ENCODE measurements at places on chromosomes 3 and 15.

DNA sequence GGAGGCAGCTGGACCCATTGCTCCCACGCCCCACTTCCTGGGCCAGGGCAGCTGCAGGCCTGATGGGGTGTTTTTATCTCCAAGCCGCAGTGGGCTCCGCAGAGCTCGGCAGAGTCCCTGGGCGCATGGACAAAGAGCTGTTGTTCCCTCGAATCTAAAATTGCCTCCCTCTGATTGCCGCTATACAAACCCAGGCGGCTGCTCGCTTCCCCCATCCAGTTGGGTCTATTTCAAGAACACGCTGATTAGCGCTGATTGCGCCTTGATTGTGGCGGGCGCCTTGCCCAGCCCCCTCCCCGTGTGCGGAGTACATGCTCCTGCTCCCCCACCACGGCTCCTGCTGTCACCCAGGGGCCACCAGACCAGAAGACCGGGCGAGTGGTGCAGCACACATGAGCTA is 43.4 kb upstream of the SLC6A1 start:
- DNase-seq: no peak
- no peaks in the 10 kb centered on the region for H3K4me1 ChIP-seq
- H3K27me3 ChIP-seq: no peaks in the 10 kb centered on the region
- no peak overlapping the region for H3K27ac ChIP-seq

DNA sequence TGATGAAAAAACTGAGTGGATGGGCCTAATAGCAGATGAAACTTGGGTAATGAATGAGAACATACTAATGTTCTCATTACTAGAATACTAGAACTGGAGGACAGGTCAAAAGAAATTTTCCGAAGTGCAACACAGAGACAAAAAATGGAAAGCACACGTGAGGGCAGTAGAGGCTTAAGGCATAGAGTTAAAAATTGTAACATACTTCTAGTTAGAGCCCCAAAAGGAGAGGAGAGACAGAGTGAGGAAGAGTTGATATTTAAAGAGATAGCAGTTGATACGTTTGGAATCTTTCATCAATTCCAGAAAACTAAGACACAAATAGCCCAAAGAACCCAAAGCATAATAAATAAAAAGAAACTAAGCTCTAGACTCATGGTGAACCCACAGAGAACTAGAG is 327.9 kb downstream of the SQOR start:
- DNase-seq: no peak
- H3K27me3 ChIP-seq: no peaks in the 10 kb centered on the region
- H3K36me3 ChIP-seq: no peaks in the 10 kb centered on the region
- H3K27ac ChIP-seq: no peak overlapping the region
- H3K4me3 ChIP-seq: no peak overlapping the region

GRCh38 chr3:138946663-138947494 is at the start of the genes FOXL2 and FOXL2NB:
Gene FOXL2 (minus strand): TSS chr3:138947137. CDS start chr3:138946722, 415 bp downstream.
Gene FOXL2NB (plus strand): TSS chr3:138947217. CDS start chr3:138947365, 148 bp downstream.
- peak; percentile 57 for DNase-seq
- H3K27me3 ChIP-seq: peaks cover 50% of the 10 kb centered on the region
- peaks cover 15% of the 10 kb centered on the region for H3K4me1 ChIP-seq
- H3K27ac ChIP-seq: no peak within 1 kb of the TSS
- peak within 1 kb of the TSS; percentile 73 for H3K4me3 ChIP-seq

DNA sequence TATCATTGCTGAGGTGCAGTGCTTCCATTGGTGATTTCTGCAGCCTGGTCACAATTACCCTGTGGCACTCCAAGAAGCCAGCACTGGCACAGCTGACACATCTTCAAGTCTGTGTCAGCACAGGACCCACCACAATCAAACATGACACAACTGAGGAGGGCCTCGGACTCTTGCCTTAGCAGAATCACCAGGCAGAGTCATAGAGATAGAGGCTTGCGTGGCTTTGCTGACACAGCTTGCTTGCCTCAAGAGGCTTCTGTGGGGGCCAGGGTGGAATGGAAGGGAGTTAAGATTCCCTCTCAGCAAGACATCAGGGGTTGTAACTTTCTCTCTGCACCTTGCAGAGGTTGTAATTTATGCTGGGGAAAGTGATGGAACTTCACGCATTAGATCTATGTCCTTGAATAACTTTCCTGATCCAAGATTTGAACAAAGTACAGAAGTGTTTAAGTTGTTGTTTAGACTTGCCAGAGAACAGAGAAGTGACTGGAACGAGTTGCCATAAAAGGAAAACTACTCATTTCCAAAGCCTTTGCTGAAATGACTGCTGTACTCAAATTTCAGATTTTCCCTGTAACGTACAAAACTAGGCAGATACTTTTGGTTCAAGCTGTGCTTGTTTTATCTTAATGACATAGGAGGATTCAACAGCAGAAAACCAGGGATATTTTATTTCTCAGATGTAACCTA is 170.7 kb downstream of the DIPK2A start:
- no peaks in the 10 kb centered on the region for H3K4me1 ChIP-seq
- no peak for DNase-seq
- H3K36me3 ChIP-seq: no peaks in the 10 kb centered on the region
- no peaks in the 10 kb centered on the region for H3K27me3 ChIP-seq
- H3K4me3 ChIP-seq: no peak overlapping the region

DNA sequence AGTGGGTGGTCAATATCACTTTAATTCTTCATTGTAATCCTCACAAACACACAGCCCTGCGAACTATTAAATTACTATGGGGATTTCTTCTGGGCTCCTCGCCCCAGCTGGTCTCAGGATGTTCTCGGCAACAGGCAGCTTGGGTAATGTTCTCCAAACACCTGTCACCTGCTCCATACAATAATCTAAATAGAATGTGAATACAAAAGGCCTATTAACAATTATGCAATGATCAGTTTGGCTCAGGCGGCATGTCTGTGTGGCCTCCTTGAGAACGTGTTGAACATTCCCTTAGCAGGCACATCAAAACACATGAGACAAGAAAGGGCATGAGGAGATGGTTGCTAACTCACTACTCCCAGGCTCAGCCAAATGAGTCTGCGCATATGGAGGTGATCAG is 158.6 kb upstream of the KBTBD8 start:
- no peak overlapping the region for H3K27ac ChIP-seq
- no peaks in the 10 kb centered on the region for H3K36me3 ChIP-seq
- no peaks in the 10 kb centered on the region for H3K27me3 ChIP-seq
- no peak overlapping the region for H3K4me3 ChIP-seq

- H3K4me3 ChIP-seq: no peak overlapping the region
- H3K27me3 ChIP-seq: no peaks in the 10 kb centered on the region
- no peaks in the 10 kb centered on the region for H3K4me1 ChIP-seq
- no peak for DNase-seq
Measured at GRCh38 chr3:163438760-163439159, 1639.5 kb downstream of the SI start.

- no peak overlapping the region for H3K4me3 ChIP-seq
- no peak for DNase-seq
- H3K27ac ChIP-seq: no peak overlapping the region
- no peaks in the 10 kb centered on the region for H3K36me3 ChIP-seq
- H3K27me3 ChIP-seq: peaks cover 4% of the 10 kb centered on the region
- H3K4me1 ChIP-seq: no peaks in the 10 kb centered on the region
Measured at GRCh38 chr3:139110072-139110830, 65.6 kb upstream of the PRR23C start.

- DNase-seq: no peak
- H3K36me3 ChIP-seq: no peaks in the 10 kb centered on the region
- H3K27me3 ChIP-seq: no peaks in the 10 kb centered on the region
- H3K27ac ChIP-seq: no peak overlapping the region
- peaks cover 17% of the 10 kb centered on the region for H3K4me1 ChIP-seq
Measured at GRCh38 chr3:9915254-9916141, 1.4 kb upstream of the IL17RC start.

DNA sequence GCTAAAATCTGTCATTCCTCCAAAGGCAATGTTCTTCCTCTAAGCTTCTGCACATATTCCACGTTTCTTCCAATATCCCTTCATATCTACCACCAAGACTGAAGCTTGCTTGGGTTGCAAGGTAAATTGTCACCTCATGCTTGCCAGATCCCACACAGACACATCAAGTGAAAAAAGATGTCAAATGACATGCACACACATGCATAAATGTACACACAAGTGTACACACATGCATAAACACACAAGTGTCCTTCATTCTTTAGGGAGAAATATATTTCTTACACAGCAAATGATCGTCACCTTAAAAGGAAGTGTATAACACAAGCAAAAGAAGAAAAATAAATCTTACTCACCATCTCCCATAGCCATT is 59.4 kb downstream of the CLASP2 start:
- H3K27me3 ChIP-seq: no peaks in the 10 kb centered on the region
- peak overlapping the region; percentile 84 for H3K27ac ChIP-seq
- DNase-seq: no peak
- no peaks in the 10 kb centered on the region for H3K36me3 ChIP-seq
- H3K4me3 ChIP-seq: no peak overlapping the region
- H3K4me1 ChIP-seq: peaks cover 2% of the 10 kb centered on the region

- no peaks in the 10 kb centered on the region for H3K36me3 ChIP-seq
- H3K4me3 ChIP-seq: no peak overlapping the region
- no peak for DNase-seq
- H3K27me3 ChIP-seq: no peaks in the 10 kb centered on the region
- H3K27ac ChIP-seq: no peak overlapping the region
- no peaks in the 10 kb centered on the region for H3K4me1 ChIP-seq
Measured at GRCh38 chr15:91912336-91912735, 58.8 kb downstream of the SLCO3A1 start.

DNA sequence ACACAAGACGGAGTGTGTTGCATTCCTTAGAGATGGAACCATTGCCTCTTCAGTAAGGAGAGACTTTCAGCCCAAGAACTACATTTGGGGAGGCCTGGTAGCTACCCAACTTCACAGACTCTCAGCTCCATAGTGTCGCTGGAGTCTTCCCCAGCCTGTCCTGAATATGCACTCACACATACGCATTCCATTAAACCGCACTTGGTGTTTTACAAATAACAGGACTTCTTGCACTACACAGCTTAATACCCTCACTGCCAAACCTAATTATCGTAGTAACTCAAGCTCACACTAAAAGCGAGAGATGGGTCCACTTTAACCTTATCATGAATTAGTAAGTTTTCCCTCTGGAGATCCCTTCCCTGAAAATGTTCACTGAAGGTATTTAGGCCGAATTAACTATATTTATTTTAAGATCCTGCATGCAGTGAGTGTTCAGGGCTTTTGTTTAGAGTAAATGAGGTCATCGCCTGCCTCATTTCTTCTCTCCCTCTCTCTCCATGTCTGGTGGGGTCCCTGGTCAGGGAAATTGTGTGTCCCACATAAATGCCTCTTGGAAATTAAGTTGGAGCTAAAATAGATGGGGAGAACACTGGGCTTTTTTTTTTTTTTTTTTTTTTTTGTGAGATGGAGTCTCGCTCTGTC is 171.9 kb downstream of the FAM43A start:
- no peak overlapping the region for H3K27ac ChIP-seq
- no peak overlapping the region for H3K4me3 ChIP-seq
- DNase-seq: no peak

DNA sequence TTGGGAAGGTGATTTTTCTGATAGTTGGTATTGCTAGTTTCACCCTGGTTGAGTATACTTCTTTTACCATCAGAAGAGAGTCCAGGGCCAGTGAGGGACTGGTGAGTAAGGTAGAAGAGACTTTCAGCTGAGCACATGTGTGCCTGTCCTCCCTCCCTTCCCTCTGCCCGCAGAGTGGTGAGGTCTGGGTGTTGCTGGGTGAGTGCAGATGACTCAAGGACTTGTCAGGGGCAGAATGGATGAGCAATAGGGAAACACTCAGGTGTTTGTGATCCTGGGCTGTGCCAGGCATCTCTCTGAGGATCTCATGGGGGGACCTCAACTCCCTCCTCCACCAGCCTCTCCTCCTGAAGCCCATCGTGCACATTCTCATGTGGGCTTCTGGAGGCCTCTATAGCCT is 76.0 kb upstream of the GSK3B start:
- no peaks in the 10 kb centered on the region for H3K36me3 ChIP-seq
- no peak for DNase-seq
- no peak overlapping the region for H3K4me3 ChIP-seq
- H3K27ac ChIP-seq: no peak overlapping the region
- H3K4me1 ChIP-seq: no peaks in the 10 kb centered on the region
- no peaks in the 10 kb centered on the region for H3K27me3 ChIP-seq

DNA sequence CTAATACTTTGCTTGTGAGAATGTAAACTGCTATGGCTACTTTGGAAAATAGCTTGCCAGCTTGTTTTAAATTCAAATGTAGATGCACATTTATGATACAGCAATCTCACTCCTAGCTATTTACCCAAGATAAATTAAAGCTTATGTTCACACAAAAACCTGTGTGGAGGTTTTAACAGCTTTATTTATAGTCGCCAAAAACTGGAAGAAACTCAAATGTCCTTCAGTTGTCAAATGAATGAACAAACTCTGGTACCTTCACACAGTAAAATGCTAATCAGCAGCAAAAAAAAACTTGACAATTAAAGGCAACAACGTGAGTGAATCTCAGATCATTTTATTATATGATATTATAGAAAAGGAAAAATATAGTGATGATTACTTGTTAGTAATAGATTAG is 248.6 kb upstream of the NECTIN3 start:
- no peak overlapping the region for H3K4me3 ChIP-seq
- H3K4me1 ChIP-seq: no peaks in the 10 kb centered on the region
- DNase-seq: no peak
- no peak overlapping the region for H3K27ac ChIP-seq
- no peaks in the 10 kb centered on the region for H3K36me3 ChIP-seq
- no peaks in the 10 kb centered on the region for H3K27me3 ChIP-seq

- DNase-seq: no peak
- no peaks in the 10 kb centered on the region for H3K4me1 ChIP-seq
- no peak overlapping the region for H3K27ac ChIP-seq
Measured at GRCh38 chr15:100095541-100096247, 246.1 kb downstream of the ADAMTS17 start.

GRCh38 chr3:45082142-45082538 is 56.0 kb downstream of the CLEC3B start:
- H3K27ac ChIP-seq: no peak overlapping the region
- no peaks in the 10 kb centered on the region for H3K4me1 ChIP-seq
- no peaks in the 10 kb centered on the region for H3K27me3 ChIP-seq
- H3K4me3 ChIP-seq: no peak overlapping the region

- no peaks in the 10 kb centered on the region for H3K4me1 ChIP-seq
- no peaks in the 10 kb centered on the region for H3K27me3 ChIP-seq
- no peak for DNase-seq
- H3K36me3 ChIP-seq: no peaks in the 10 kb centered on the region
Measured at GRCh38 chr15:83869341-83869740, 215.4 kb downstream of the ADAMTSL3 start.

GRCh38 chr3:195441992-195442572 is 738 bp downstream of the ACAP2 start:
- peak overlapping the region; percentile 91 for H3K27ac ChIP-seq
- H3K27me3 ChIP-seq: no peaks in the 10 kb centered on the region
- peak overlapping the region; percentile 80 for H3K4me3 ChIP-seq
- DNase-seq: no peak
- peaks cover 5% of the 10 kb centered on the region for H3K4me1 ChIP-seq

GRCh38 chr3:43559961-43560360 is 61.9 kb downstream of the ANO10 start:
- no peak overlapping the region for H3K4me3 ChIP-seq
- no peaks in the 10 kb centered on the region for H3K27me3 ChIP-seq
- no peaks in the 10 kb centered on the region for H3K4me1 ChIP-seq
- no peak for DNase-seq
- H3K36me3 ChIP-seq: peaks cover 38% of the 10 kb centered on the region
